Left cardiac atrium (tissue), 4 donors: ENCODE measurements at places on chromosomes 12 and 14.
A peak's percentile ranks its signal among the peaks of the same experiment; 100 is the strongest.

DNA sequence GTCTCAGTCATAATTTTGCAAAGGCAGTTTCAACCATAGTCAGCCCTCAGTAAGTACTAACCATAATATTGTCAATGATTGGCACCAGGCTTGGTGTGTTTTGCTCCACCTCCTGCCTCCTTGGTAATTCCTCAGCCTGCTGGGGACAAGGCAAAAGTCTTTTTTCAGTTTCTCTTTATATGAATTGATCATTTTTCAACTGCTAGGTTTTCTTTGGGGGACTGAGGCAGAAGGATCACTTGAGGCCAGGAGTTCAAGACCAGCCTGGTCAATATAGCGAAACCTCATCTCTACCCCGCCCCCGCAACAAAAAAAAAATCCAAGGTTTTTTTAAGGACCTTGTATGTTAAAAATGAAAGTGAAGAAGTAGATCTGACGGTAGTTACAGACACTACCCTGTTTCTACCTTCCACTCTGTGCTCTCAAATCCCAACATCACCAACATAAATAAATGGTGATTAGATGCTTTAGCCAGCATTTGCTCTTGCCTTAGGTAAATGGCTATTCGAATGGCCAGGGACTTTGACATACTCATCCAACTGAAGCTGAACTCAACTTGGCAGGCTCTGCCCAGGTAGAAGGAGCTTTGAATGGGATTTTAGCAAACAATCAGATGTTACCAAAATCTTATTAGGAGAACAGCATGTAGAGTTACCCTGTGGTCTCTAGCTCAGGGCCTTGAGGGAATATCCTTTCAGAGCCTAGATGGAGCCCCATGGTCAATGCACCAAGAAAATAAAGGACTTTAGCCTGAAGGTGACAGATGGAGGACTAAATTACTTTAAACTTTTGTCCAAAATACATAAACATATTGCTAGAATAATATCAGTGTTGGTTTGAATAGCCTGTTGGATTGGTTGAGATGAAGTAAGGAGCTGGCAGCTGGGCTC lies 126.9 kb upstream of the AMIGO2 start:
- DNase-seq, result no peak

DNA sequence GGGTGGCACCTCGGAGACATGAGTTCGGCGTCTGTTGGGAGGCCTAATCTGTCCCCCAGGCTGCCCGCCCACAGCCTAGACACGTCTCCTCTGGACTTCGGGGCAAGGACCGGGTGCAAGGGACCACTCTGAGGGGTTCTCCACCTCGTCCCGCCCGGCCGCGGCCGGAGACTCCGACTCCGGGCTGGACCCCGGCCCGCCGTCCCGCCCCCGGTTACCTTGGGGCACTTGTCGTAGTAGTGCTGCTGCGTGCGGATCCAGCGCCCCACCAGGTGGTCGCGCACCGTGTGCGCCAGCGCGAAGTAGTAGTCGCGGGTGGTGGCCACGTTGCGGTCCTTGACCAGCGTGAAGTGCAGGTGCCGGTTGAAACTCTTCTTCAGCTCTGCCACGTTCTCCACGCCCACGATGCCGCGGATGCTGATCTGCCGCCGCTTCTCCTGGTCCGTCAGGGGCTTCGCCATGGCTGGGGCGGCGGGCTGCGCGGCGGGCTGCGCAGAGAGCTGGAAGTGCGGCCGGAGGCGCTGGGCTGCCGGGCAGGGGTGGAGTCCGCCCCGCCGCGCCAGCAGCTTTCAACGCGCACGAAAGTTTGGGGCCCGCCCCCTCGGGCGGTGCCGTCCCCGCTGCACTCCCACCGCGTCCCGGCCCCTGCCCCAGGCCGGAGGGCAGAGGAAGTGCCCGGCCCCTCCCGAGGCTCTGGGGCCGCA lies at the start of gene PYGL:
PYGL (minus strand) TSS at position 541 of the 704 bp plus-strand sequence; CDS start at position 461, 80 bp downstream.
- DNase-seq, result peak; percentile 85

- DNase-seq, result no peak
Observed at GRCh38 chr12:76047742-76048141, 16.2 kb upstream of the PHLDA1 start.

- DNase-seq, result no peak
Observed at GRCh38 chr12:129083121-129083840, 230.0 kb downstream of the GLT1D1 start.

DNA sequence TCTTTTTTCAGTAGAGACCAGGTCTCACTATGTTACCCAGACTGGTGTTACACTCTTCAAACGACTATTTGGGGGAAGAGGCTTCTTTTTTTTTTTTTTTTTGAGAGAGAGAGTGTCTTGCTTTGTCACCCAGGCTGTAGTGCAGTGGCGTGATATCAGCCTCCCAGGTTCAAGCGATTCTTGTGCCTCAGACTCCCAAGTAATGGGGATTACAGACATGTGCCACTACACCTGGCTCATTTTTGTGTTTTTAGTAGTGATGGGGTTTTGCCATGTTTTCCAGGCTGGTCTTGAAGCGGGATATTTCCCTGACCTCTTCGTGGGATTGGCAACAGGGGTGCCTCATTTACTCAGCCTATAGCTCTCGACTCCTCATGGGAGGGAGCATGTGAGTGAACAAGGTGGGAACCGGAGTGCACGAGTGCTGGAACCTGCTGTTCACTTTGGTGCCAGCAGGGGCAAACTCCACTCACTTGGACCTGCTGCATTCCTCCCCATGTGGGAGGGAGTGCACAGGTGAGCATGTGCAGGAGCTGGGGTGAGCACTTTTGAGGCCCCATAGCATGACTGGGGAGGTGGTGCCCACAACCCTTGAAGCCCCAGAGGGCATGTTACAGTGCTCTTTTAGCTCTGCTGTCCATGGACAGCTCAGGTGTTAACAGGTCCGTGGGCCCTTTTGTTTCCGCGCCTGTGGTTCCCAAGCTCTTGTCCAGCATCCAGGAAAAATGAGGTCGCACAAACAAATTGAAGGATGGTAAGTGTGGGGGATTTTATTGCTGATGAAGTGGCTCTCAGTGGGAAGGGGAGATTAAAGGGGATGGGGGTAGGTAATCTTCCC lies 79.1 kb upstream of the HECTD1 start:
- DNase-seq, result no peak

DNA sequence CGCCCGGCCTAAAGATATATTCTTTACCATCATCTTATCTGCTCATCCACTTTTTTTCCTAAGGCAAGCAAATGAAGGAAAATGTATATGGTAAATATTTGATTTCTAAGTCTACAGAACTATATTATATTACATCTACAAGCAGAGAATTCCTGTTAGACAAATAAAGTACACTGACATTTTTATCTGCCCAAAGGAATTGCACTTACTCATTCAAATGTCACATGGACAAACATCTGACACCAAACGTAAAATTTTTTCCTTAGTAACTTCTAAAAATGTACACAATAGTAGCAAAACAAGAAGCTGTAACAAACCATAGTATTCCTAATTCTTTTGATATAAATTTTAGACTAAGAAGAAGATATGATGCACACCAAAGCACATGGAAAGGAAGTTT lies 51.0 kb downstream of the SPPL3 start:
- no peak for DNase-seq
